ENCODE measurements at places on chromosomes 12 and 14.

- DNase-seq = peak; percentile 69
Observed at GRCh38 chr12:71392521-71393145, 47.0 kb upstream of the LGR5 start.

- no peak for DNase-seq
Observed at GRCh38 chr12:113103756-113104450, 31.7 kb downstream of the RASAL1 start.

GRCh38 chr12:87939182-87939581 is 90.0 kb downstream of the C12orf50 start:
- no peak for DNase-seq

- DNase-seq = peak; percentile 44
Observed at GRCh38 chr14:94009767-94010166, 12.7 kb downstream of the CCDC197 start.

DNA sequence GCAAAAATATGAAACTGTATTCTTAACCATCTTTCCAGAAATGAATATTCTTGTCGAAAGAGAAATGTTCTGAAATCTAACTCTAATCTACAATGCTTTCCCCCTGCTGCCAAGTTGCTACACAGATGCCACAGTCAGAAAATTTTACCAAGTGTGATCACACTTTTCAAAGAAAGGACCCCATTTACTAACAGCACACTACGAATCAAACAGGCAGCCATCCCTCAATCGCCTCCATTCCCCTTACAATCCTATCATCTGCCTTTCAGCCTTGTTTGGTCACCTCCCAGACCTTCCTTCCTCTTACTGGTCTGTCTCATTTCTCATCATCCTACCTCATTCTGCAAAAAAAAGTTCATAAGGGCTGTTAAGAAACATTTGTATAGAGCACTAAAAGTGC is 190.1 kb downstream of the MED13L start:
- DNase-seq = no peak

- no peak for DNase-seq
Observed at GRCh38 chr12:55965240-55965639, 602 bp downstream of the PMEL start.

- DNase-seq = peak; percentile 67
Observed at GRCh38 chr12:109385339-109386058, 37.8 kb downstream of the MYO1H start.

DNA sequence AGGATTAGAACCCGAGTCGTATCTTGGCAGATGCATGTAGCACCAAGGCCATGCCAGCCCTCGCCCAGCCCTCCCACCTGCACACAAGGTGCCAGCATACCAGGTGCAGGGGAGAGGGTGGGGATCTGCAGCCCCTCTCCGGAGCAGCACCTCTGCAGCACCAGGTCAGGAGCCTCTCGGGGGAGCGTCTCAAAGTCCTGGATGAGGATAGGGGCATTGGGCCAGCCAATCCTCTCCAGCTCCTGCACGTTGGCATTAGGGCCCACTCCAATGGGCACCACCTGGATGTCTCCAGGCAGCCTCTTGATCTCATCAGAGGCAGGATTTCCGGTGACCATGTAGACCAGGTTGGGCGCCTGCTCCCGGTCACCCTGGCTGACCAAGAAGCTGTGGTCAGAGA is 73.2 kb upstream of the ANO2 start:
- no peak for DNase-seq

- no peak for DNase-seq
Observed at GRCh38 chr12:107369006-107369405, 275.7 kb upstream of the CRY1 start.

DNA sequence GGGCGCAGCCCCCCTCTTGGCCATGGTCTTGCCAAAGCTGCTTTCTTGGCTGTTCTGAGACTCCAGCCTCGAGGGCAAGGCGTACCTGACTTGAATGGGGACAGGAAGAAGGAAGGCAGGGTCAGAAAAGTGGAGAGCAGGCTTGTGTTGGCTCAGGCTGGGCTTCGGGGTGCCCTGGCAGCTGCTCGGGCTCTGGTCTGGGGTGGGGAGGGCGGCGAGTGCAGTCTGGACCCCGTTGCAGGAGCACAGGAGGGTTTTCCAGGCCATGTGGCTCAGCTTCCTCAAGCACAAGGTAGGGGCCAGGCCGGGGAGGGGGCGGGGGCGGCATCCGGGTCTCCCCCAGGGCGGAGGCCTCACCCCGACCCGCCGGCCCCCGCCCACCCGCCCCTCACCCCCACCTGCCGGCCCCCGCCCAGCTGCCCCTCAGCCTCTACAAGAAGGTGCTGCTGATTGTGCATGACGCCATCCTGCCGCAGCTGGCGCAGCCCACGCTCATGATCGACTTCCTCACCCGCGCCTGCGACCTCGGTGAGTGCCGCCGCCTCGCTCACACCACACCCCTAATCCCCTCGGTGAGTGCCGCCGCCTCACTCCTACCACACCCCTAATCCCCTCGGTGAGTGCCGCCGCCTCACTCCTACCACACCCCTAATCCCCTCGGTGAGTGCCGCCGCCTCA is 4.2 kb downstream of the NOC4L start:
- DNase-seq = no peak

DNA sequence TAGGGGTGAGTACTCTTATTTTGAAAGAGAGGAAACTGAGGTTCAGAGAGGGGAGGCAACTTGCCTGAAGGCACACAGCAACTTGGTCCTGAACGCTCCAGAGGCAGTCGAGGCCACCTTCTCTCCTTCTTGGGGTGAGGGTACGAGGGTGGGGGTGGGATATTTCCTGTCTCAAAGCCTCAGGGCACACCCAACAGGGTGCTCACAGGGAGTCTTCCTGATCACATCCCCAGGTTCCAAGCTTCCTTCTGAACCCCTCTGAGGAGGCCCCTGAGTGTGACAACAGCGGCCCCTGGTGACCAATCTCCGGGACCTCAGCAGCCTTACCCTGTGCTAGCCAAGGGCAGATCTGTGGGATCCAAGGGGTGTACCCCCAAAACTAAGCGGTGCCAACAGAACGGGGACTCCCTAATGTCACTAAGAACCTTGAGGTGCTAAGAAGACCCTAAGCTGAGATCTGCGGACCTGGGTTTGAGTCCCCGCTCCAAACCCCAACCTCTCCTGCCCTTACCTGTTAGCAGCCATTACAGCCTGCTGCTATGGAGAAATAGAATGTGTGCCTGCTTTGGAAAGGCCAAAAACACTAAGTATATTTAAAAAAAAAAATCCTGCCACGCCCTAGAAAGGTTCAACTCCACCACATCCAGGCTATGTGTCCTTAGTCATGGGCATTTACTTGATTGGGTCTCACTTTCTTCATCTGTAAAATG is 57.9 kb downstream of the TRPV4 start:
- DNase-seq = peak; percentile 65

DNA sequence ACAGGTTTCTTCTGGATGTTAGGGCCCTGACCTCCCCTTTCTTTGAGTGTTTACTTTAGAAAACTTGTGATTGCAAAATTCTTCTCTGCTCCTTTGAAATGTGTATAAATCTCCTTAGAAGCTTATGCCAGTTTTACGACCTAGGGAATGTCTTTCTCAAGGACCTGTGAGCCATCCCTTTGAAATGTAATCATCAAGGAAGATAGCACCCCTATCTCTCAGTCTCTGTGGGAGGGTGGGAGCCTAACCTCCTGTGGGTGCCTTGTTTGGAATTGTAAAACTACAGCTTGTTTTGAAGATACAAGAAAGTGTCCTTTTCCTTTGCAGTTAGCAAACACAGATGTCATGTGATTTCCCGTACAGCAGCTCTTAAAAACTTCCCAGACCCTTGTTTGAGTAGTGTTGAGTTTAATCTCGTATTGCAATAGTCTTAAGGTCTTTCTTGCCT is 3.3 kb downstream of the OR10AD1 start:
- DNase-seq = no peak

DNA sequence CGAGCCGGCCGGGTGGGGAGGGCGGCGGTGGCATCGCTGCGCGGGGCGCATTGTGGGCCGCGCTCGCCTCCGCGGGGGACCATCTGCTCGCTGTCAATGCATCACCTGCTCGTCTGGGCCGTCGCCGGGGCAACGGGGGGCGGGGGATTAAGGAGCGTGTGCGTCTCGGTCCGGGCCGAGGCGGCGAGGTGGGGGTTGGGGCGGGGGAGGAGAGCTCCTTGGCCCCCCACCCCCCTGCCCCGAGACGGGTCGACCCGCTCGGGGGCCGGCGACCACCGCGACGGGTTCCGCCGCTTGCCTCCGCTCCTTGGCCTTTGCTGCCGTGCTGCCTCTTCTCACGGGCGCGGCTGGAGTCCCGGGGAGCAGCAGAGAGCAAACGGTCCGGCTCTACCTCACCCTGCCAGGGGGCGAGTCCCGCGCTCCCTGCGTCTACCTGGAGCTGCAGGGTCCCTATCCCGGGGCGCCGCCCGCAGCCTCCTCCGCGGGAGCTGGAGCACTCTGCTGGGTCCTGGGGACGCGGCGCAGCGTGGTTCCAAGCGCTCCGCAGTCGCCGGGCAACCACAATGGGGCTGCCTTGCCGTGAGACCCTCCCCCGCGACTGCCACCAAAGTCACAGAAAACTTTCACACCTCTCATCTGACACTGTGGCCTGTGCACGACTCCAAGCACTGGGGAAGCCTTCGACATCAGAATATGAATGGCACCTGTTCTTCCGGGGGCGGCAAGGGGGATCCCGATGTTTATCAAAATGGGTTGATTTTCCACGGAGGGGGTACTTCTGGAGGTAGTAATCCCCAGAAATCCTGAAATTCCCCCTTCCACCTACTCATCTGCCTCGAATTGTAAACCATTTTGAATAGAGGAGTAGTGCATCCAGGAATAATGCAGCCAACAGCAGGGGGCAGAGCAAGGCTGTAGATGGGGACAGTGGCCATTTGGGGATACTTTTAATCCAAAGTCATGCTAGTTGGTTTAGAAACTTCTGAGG is at the start of gene C12orf42:
Gene C12orf42, minus strand, starts transcription at position 500 of the 988 bp plus-strand sequence. CDS start 17,542 bp downstream, outside the sequence.
- DNase-seq = peak; percentile 29

DNA sequence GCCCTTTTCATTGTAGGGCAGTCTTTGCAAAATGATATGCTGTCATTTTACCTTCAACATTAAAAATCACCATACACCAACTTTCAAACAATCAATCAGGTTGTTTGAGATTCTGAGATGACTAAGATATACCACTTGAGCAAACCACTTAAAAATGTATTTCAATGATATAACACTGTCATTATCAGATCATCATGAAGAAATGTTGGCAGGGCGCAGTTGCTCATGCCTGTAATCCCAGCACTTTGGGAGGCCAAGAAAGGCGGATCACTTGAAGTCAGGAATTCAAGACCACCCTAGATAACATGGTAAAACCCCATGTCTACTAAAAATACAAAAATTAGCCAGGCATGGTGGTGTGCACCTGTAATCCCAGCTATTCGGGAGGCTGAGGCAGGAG is 13.0 kb upstream of the RHOJ start:
- DNase-seq = no peak

DNA sequence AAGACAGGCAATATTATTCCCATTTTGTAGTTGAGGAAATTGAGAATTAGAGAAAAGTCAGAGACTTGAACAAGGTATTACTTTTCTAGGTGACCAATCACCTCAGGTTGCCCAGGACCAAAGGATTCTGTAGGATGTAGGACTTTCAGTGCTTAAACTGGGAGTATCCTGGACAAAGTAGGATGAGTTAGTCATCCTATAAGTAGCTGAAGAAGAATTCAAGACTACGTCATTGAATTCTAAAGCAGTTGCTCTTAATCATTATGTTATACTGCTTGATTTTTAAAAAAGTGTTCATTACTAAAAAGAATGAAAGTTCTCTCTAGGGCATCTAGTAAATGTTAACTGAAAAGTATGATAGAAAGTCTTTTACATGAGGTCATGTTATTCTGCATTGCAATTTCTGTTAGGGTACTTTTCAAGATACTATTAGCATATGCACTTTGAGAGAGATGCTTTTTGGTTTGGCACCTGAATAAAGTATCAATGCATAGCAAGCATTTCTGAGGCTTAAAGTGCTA is 101.7 kb downstream of the RTN1 start:
- DNase-seq = no peak

GRCh38 chr12:108282676-108283075 is 56.4 kb downstream of the CMKLR1 start:
- no peak for DNase-seq

DNA sequence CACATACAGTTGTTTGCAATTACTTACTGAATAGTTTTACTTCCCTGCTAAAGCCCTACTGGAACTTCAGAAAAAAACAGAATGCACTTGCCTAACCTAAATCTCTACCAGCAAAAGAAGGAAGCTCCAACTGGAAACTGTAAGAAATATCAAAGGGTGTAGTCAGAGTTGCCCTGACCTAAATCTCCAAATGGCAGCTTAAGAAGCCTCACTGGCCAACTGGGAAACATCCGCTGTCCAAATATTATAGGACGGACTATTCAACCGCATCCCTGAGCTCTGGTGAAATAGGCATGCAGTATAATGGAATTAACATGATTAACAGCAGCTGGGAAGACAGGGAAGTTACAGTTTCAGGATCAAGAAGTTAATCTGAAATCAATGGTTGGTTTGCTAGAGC is 24.3 kb downstream of the ANAPC7 start:
- DNase-seq = no peak

- DNase-seq = no peak
Observed at GRCh38 chr14:102928412-102929240, 6.2 kb downstream of the AMN start.

DNA sequence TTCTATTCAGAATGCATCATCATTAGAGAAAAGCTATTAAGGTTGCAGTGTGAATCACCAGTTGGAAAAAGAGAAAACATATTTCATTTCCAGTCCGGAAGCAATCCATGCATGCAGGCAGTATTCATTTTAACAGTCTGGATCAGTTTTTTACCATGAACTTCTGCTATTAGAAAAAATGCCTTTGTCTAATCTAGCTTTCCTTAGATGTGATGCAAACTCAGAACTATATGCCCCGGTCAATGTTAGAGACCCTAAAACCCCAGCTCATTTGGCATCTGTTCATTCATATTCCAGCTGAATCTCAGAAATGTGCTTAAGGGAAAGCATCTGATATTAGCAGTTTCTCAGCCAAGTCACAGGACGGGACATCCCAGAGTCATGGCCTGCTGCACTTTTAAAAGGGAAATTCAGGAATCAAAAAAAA is 8.5 kb downstream of the IRAK3 start:
- no peak for DNase-seq

- DNase-seq = no peak
Observed at GRCh38 chr14:68401855-68402254, 391.0 kb downstream of the ZFP36L1 start.

- no peak for DNase-seq
Observed at GRCh38 chr12:65742018-65743010, 82.0 kb upstream of the HMGA2 start.

GRCh38 chr12:48336564-48336963 is 14.2 kb downstream of the ZNF641 start:
- no peak for DNase-seq

DNA sequence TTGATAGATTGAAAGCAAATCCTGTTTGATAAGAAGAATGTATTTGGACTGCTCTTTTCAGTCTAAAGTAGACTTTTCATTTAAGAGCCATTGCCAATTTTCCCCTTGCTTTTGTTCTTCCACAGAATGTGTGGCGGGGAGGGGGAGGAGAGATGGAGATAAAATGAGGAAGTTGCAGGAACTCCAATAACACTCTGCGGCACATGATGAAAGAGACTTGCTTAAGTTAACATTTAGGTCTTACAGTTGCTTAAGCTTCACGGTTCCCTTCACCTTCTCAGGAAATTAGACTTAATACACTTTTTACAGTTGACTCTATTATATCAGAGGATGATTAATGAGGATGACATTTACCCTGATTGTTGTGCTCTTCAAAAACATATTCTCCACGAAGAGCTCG is 537.3 kb downstream of the TMTC2 start:
- DNase-seq = no peak

GRCh38 chr12:54337280-54337842 is 12.4 kb downstream of the COPZ1 start:
- no peak for DNase-seq

- DNase-seq = no peak
Observed at GRCh38 chr12:65334521-65334920, 56.0 kb downstream of the MSRB3 start.

- DNase-seq = peak; percentile 72
Observed at GRCh38 chr14:64636208-64636979, 67.8 kb upstream of the PLEKHG3 start.

All from COLO829 (cell line).